ENCODE measurements at places on chromosomes 1 and 21. TPM values are rescaled to one million over a fixed set of nuclear protein-coding genes. Genes with fewer than 3 reads are reported as not detected.

The MAP10 gene
- polyA plus RNA-seq: 1.9 TPM

The S100A4 gene
- polyA plus RNA-seq: 1,131 TPM

GRCh38 chr1:89762386-89762778 lies 58.5 kb upstream of the LRRC8D start:
- no peaks in the 10 kb centered on the region for H3K27me3 ChIP-seq
- peaks cover 30% of the 10 kb centered on the region for H3K4me1 ChIP-seq
- H3K36me3 ChIP-seq: no peaks in the 10 kb centered on the region
- no peak for DNase-seq
- H3K27ac ChIP-seq: peak overlapping the region; percentile 79

DNA sequence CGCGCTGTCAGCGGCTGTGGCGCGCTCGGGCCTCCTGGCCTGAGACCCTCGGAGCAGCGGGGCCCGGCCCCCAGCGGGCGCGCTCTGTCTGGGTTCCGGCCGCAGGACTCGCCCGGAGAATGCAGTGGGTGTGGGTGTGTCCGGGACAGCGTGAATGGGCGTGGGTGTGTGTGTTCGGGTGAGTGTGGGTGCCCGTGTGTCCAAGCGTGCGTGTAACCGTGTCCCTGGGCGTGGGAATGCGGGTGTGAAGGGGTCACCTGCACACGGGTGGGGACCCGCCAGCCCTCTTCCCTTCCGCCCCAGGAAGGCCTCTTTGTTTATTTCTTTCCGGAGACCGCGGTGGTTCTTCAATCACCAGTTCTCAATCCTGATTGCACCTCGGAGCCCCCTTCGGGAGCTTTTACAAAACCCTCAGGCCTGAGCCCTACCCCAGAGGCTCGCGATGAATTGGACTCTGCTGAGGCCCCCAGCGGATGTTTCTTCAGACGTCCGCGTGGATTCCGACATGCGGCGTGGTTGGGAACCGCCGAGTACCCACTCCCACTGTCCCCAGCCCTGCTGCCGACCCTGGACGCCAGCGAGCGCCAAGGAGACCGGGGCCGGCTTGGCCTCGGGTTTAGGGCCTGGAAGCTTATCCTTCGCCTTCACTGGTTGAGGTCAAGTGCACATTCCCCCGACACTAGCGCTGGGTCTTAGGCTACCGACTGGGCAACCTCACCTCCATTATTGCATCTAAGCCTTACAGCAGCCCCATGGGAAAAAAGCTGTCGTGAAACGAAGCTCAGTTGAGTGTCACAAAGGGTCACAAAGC lies 19.3 kb downstream of the SERTAD4 start:
- DNase-seq: no peak
- peaks cover 13% of the 10 kb centered on the region for H3K4me1 ChIP-seq
- H3K27me3 ChIP-seq: peaks cover 45% of the 10 kb centered on the region
- peak overlapping the region; percentile 80 for H3K4me3 ChIP-seq
- no peak overlapping the region for H3K27ac ChIP-seq

- peak overlapping the region; percentile 4 for H3K4me3 ChIP-seq
- H3K27me3 ChIP-seq: no peaks in the 10 kb centered on the region
- H3K4me1 ChIP-seq: peaks cover 26% of the 10 kb centered on the region
Measured at GRCh38 chr1:21909787-21910503, 27.2 kb downstream of the HSPG2 start.

DNA sequence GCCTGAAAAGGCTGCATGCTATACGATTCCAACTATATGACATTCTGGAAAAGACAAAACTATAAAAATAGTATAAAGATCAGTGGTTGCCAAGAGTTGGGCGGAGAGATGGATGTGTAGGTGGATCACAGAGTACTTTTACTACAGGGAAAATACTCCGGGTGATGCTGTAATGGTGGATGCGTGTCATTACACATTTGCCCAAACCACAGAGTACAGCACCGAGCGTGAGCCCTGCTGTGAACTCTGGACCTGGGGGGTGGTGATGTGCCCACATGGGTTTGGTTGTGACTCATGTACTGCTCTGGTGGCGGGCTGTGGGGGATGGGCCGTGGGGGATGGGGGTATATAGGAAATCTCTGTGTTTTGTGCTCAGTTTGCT lies 162.7 kb upstream of the COL6A1 start:
- DNase-seq: no peak
- H3K27ac ChIP-seq: no peak overlapping the region
- H3K36me3 ChIP-seq: no peaks in the 10 kb centered on the region
- H3K27me3 ChIP-seq: peaks cover 17% of the 10 kb centered on the region

GRCh38 chr1:29466258-29466657 lies 229.9 kb downstream of the PTPRU start:
- H3K4me1 ChIP-seq: no peaks in the 10 kb centered on the region
- no peak for DNase-seq
- no peak overlapping the region for H3K4me3 ChIP-seq
- no peak overlapping the region for H3K27ac ChIP-seq
- peaks cover 16% of the 10 kb centered on the region for H3K27me3 ChIP-seq

GRCh38 chr1:224114787-224115175 lies 870 bp downstream of the FBXO28 start:
- DNase-seq: no peak
- H3K4me3 ChIP-seq: peak overlapping the region; percentile 85
- peaks cover 32% of the 10 kb centered on the region for H3K4me1 ChIP-seq
